ENCODE measurements at places on chromosomes 3 and 15.

DNA sequence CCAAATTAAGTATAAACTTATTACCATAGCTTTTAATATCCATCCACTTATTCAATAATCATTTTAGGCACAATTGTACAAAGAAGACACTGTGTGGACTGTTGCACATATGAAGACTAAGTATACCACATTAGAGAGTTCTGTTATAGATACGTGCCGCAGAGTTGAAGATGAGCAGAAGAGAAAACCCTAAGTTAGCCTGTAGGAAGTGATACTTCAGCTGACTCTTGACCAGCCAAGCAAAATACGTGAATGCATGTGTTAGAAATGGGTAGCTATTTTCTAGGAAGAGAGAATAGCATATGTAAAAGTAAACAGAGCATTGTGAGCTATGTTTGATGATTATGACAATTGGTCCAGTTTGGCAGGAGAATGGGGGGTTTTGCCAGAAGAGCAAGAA, 272.0 kb upstream of the ATP11B start:
- DNase-seq, result no peak

GRCh38 chr3:30311781-30312180, 294.6 kb upstream of the TGFBR2 start:
- no peak for DNase-seq

- no peak for DNase-seq
Observed at GRCh38 chr3:8885536-8886316, 77.5 kb downstream of the RAD18 start.

DNA sequence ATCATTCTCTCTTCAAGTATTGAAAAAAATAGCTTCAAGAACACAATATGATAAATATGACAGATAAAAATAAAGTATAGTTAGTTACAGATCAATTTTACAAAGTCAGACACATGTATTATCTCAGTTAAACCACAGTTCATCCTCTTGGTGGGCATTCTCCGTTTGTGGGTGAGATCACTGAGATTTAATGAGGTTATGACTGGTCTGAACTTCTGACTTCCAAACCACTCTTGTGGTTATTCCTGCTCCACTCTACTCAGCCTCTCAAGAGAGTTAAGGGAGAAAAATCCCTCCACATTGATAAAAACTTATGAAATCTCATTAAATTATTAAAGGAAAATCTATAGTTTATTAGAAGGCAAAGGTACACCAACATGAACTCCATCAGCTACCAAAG, 229.9 kb upstream of the LRTM1 start:
- no peak for DNase-seq

GRCh38 chr15:82877825-82878224, 68.4 kb downstream of the WHAMM start:
- DNase-seq, result no peak

DNA sequence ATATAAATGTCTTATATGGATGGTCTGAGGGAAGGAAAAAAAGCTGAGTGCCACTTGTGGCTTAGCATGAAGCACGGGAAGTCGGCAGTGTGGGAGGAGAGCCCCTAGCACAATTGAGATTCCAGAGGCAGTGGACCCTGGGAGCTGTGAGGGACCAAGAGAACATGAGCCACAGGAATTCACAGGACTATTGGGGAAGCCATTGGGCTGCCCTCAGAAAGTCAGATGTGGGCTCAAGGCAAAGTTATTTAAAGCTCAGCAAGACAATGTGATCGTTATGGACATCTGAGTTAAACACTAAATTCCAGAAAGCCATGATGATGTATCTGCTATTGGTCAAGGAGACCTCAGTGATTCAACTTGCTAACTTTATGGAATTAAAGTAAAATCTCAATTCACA, 380.8 kb upstream of the IL12A start:
- no peak for DNase-seq

DNA sequence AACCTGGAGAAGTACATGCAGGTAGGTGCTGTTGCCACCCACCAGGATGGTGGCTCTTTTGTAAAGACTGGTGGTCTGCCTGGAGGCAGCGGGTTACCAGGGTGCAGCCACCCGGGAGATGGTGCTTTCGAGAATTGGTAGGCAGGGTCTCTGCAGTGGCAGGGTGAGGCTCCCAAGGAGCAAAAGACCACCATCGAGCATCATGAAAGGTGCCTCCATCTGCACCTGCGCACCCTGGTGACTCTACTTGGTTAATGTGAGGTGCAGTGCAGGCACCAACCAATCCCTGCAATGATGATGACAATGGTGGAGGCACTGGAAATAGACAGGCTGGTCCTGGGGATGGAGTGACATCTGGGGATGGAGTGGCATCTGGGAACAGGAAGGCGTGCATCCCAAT, 236.7 kb downstream of the ADAMTS17 start:
- DNase-seq, result no peak

DNA sequence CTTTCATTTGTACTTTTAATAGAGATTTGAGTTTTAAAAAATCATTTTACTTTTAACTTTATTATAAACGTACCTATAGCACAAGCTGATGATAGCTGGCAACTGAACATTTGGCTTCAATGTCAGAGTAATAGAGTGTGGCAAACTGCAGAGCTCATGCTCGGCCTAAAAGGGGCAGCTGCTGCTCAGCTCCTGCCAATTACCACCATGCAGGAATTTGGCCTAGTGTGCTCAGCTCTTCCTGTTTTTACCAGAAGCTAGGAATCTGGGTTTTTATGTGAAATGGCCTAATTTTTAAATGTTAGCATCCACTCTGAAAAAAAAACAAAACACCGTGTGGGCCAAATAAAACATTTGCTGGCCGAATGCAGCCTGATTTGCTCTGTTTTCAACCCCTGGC, 1.8 kb downstream of the IFT122 start:
- DNase-seq, result no peak

- DNase-seq, result no peak
Observed at GRCh38 chr3:53778153-53778552, 68.1 kb downstream of the CHDH start.

- DNase-seq, result no peak
Observed at GRCh38 chr3:36814776-36815175, 50.4 kb upstream of the DCLK3 start.

- DNase-seq, result no peak
Observed at GRCh38 chr3:150352931-150353330, 55.2 kb upstream of the TSC22D2 start.

DNA sequence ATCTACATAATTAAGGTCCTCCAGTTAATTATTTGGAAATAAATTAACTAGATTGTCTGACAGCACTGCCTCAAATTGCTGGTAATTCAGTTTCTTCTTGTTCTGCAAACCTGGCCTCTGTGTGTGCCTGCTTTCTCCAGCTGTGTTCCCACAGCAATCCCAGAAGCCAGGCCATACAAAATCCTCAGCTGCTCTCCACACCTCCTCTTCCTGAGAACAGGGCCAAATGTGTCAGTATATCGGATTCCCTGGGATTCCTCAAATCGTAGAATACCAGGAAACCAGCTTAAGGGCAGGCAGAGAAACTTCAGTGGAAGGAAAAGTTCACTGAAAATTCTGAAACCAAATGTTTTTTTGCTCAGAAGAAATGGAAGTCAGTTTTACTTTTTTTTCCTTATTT, 261.4 kb downstream of the ZMAT3 start:
- DNase-seq, result no peak

- DNase-seq, result no peak
Observed at GRCh38 chr3:178849199-178849910, 222.3 kb downstream of the ZMAT3 start.

DNA sequence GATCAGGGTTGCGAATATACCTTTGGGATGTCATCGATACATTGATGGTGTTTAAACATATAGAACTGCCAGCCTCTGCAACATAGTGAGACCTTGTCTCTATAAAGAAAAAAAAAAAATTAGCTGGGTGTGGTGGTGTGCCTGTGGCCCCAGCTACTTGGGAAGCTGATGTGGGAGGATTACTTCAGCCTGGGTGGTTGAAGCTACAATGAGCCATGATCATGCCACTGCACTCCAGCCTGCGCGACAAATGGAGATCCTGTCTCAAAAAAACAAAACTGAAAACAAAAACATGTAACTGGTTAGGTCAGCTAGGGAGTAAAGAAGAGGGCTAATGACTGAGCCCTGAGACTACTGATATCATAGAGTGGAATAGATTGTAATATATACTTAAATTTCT, 30.7 kb upstream of the MGA start:
- no peak for DNase-seq

GRCh38 chr15:83835479-83835878, 181.6 kb downstream of the ADAMTSL3 start:
- DNase-seq, result no peak

- no peak for DNase-seq
Observed at GRCh38 chr3:153254361-153254760, 92.3 kb downstream of the RAP2B start.

DNA sequence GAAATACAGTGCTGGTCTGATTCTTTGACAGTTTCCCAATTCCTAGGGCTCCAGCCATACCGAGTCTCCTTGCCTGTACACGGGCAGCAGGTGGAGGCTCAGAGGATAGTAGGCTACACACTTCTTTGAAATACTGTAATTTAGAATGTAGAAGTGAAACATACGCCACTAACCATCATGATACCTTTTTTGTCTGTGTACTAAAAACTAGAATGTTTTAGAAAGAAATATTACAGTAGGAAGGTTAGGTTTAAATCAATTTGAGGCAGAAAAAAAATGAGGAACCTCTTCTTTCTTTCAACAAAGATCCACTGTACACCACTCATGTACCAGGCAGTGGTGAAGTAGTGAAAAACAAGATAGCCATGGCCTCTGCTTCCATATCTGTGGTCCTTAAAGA, 354.7 kb downstream of the MCTP2 start:
- no peak for DNase-seq

DNA sequence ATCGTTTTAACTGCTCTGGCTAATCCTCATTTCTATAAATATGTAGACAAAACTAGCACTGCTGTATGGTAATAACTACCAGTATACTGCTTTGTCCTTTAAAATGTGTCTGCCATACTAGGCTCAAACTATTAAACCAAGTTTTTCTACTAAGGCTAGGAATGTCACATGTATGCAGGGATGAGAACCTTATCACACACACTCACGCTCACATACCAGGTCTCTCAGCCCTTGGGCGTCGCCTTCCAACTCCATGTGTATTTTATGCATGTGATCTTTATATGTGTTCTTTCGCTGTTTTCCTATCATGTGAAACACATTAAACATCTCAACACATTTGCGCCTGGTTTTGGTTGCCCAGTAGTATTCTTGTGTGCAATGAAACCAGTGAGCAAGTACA, 32.6 kb downstream of the ATP2C1 start:
- no peak for DNase-seq

- no peak for DNase-seq
Observed at GRCh38 chr15:69340243-69340900, 41.7 kb downstream of the PAQR5 start.

DNA sequence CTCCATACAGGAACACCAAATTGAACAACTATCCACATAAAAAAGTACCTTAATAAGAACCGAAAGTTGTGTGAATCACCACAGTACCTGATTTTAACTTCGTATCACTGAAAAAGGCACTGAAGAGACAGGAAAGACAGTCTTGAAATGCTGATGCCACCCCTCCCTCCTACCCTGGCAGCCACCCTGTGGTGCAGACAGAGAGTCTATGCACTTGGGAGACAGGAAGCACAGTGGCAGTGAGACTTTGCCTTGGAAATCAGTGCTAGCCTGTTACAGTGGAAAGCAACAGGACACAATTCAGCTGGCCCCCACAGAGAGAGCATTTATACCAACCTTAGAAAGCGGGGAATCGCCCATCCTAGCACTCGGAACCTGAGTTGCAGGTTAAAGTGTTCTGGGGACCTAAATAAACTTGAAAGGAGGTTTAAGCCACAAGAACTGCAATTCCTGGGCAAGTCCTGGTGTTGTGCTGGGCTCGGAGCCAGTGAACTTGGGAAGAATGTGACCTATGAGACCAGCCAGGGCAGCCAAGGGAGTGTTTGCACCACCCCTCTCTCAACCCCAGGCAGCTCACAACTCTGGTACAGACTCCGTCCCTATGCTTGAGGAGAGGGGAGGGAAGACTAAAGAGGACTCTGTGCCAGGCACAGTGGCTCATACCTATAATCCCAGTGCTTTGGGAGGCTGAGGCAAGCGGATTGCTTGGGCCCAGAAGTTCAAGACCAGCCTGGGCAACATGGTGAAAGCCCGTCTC, 240.1 kb downstream of the ISL2 start:
- no peak for DNase-seq

DNA sequence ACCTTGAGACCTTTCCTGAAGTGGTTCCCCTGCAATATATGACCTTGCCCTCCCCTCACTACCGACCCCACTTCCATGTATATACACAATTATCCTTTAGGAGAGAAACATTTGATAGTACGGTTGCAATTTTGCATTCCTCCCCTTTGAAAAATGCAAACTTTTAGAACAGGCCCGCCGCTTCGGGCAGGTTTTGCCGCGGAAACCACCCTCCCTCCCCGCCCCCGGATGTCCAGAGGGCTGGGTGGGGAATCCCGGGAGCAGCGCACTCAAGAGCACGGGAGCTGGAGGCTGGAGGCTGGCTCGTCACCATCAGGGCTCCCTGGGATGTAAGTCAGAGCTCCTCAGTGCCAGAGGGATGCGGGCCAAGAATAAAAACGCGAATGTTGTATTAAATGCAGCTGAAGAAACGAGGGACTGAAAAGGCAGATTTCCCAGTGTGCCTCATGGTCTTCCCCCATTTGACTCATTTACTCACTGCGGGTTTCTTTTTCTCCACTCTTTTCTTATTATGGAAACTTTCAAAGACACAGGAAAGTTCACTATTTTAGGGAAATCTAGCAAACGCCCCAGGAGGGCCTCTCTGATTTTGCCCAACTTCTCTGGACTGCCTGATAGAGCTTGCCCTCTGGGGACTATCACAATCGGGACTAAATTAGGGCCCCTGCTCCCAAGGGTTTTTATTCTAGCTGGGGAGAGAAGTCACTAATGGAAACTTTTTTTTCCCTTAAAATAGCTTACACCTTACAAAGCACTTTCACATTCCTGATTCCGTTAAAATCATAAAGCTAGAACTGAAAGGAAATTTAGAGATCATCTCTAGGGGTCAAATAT, 2.9 kb upstream of the USP3 start:
- no peak for DNase-seq

DNA sequence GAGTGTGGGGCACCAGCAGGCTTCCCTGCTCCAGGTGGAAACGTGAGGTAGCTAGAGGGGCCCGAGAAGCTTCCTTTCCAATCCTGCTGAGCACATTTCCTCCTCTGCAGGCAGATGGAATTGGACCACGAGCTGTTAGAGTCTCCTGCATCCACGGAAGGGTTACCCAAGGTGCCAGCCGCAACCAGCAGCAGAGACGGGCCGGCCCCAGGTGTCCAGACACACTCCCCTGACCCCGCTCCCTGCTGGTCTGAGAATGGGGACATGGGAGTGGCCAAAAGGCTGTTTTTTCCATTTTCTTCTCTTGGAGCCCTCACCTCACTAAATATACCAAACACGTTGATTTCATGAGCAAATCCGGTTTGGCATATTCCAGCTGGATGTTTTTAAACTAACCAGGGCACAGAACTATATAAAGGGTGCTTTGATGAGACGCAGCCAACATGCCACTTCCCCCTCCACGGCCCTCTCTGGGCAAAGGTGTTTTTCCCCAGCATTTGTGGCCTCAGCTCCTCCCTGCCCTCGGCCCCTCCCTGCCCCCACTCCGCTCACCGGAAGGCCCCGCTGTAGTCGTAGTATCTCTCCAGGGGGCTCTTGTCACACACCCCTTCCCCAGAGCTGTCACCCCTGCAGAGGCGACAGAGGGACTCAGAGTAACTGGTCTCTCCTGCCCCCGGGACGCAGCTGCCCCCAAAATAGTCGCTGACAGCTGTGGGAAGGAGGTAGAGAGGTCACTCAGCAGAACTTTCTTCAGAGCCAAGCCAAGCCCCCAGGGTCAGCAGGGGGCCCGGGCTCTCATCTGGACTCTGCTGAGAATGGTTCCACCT, 7.0 kb downstream of the MELTF start:
- no peak for DNase-seq

All from stimulated activated CD8-positive, alpha-beta memory T cell treated with anti-CD3 and anti-CD28 coated beads, Interleukin-7, amount 100 ng/mL, for 48 hours (primary cell).